Fibroblast of pulmonary artery (primary cell): ENCODE measurements at places on chromosomes 11 and 22.

- peak; percentile 18 for DNase-seq
Observed at GRCh38 chr11:101974255-101974654, 57.9 kb upstream of the ANGPTL5 start.

GRCh38 chr22:41057076-41057475 is 35.3 kb upstream of the EP300 start:
- DNase-seq = no peak

DNA sequence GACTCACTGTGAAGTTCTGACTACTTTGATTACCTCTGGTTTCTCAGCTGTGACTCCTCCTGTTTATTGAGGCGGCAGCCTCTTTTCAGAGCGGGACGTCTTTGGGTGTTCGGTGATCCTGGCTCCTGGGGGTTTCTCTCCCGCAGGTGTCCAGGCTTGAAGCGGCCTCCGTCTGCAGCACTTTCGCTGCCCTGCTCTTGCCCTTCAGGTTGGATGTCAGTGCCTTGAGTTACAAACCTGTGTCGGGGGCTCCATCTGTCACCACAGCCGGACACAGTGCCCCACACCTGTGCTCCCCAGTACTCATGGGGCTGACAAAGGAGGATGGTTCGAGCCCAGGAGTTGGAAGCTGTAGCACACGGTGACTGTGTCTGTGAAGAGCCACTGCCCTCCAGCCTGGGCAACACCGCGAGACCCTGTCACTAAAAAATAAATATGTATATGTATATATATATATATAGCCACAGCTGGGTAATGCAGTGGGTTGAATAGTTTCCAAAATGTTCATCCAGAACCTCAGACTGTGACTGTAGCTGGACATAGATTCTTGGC is 104.1 kb downstream of the BRD1 start:
- DNase-seq = no peak

DNA sequence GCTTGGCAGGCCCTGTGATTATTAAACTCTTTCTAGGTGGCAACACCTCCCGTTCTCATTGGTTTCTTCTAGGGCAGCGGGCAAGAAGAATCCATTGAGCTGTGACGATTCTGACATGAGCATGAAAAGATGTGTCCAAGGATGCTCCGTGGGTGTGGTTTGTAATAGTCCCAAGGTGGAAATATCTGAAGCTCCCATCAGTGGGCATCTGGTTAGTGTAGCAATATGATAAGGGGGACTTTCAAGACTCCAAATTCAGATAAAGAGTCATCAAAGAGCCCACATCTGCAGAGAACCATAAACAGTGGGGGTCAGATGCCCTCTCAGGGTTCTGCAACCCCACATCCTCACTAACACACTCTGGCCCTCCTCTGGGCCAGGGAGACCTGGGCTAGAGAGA is 42.6 kb downstream of the TST start:
- no peak for DNase-seq

DNA sequence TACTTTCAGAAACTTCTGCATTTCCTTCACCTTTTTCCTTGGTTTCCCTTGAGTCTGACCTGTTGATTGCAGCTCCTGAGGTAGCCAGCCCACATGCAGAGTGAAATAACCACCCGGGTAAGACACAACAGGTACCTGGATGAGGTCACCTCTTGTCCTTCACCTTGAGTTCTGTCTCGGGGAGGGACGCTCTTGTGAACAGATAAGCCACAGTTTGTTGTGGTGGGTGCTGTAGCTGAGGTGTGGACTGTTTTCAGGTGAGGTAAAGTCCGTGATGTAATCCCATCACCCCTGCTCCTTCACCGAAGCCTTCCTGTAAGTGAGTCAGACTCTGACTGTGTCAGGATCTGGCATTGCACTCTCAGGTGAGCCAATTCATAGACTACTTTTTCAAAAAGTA is 183.1 kb downstream of the NAV2 start:
- no peak for DNase-seq

DNA sequence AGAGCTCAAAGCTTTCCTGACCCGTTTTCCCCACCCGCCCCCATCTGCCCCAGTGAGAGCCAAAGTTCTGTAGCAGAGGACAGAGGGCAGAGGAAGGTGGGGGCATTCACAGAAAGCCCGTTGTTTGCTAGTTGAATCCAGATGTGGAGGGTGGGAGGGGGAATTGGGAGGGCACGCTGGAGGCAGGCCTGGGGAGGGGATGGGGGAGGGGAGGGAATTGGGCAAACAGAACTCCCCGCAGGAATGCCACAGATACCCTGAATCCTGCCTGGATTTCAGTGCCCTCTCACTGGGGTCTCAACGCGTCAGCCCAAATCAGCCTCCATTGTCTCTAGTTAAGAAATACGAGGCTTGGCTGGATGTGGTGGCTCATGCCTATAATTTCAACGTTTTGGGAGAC is 12.9 kb upstream of the OAF start:
- DNase-seq = no peak

GRCh38 chr11:48193876-48194275 is 22.7 kb upstream of the OR4B1 start:
- no peak for DNase-seq
